ENCODE measurements at places on chromosomes 5 and 9.

DNA sequence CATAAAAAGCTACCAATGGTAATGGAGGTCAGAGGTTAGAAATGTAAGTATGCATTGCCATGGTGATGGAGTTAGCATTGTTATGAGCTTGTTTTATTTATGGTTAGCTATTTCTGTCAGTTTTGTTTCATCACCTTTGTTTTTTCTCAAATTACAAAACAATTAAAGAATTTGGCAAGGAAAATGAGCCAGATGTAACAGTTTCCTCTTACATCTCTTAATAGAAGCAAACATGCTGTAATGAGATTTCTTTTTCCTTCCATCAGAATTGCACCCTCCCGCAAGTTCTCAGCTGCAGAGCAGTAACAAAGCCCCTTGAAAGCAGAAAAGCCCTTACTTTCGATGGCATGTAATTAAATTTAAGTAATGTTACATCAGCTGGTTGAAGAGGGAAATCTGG is 233.0 kb downstream of the SGCD start:
- no peaks in the 10 kb centered on the region for H3K27me3 ChIP-seq
- no peaks in the 10 kb centered on the region for H3K36me3 ChIP-seq
- H3K27ac ChIP-seq: no peak overlapping the region
- H3K4me3 ChIP-seq: no peak overlapping the region
- H3K4me1 ChIP-seq: no peaks in the 10 kb centered on the region

- no peaks in the 10 kb centered on the region for H3K36me3 ChIP-seq
- H3K27me3 ChIP-seq: no peaks in the 10 kb centered on the region
- H3K4me3 ChIP-seq: no peak overlapping the region
- no peak for DNase-seq
- peaks cover 11% of the 10 kb centered on the region for H3K4me1 ChIP-seq
These were observed 31.6 kb downstream of the S1PR3 start for GRCh38 chr9:89022902-89023301.

- DNase-seq: no peak
- no peaks in the 10 kb centered on the region for H3K27me3 ChIP-seq
- H3K27ac ChIP-seq: peak overlapping the region; percentile 54
- H3K36me3 ChIP-seq: peaks cover 16% of the 10 kb centered on the region
- H3K4me3 ChIP-seq: peak overlapping the region; percentile 87
These were observed 601 bp downstream of the ERGIC1 start for GRCh38 chr5:172834415-172835289.

DNA sequence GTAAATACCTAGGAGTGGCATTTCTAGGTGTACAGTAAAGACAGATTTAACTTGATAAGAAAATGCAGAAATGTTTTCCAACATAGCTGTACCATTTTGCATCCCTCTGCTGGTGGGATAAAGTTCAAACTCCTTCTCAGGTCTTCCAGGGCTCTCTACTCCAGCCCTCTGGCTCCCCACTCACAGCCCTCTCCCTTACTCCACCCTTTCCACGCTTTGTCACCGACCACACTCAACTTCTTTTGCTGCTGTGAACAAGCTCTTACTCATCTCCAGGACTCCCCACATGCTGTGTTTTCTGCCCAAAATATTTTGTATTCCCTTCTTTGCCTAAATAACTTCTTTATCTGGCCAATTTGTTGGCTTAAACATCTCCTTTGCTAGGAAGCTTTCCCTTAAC is 90.6 kb upstream of the OSMR start:
- H3K27ac ChIP-seq: no peak overlapping the region
- peak; percentile 8 for DNase-seq
- no peak overlapping the region for H3K4me3 ChIP-seq
- H3K27me3 ChIP-seq: peaks cover 6% of the 10 kb centered on the region
- peaks cover 7% of the 10 kb centered on the region for H3K4me1 ChIP-seq

GRCh38 chr5:134000091-134000511 is 4.7 kb downstream of the VDAC1 start:
- H3K27ac ChIP-seq: no peak overlapping the region
- no peak overlapping the region for H3K4me3 ChIP-seq
- no peaks in the 10 kb centered on the region for H3K27me3 ChIP-seq
- peaks cover 48% of the 10 kb centered on the region for H3K4me1 ChIP-seq
- peaks cover 36% of the 10 kb centered on the region for H3K36me3 ChIP-seq

GRCh38 chr5:9533562-9534364 is 12.1 kb downstream of the SEMA5A start:
- DNase-seq: no peak
- H3K27ac ChIP-seq: no peak overlapping the region
- no peaks in the 10 kb centered on the region for H3K27me3 ChIP-seq

GRCh38 chr5:135828782-135829127 is 5.7 kb upstream of the SLC25A48 start:
- H3K27ac ChIP-seq: no peak overlapping the region
- no peak overlapping the region for H3K4me3 ChIP-seq
- DNase-seq: no peak
- H3K36me3 ChIP-seq: peaks cover 6% of the 10 kb centered on the region
- H3K27me3 ChIP-seq: peaks cover 41% of the 10 kb centered on the region

DNA sequence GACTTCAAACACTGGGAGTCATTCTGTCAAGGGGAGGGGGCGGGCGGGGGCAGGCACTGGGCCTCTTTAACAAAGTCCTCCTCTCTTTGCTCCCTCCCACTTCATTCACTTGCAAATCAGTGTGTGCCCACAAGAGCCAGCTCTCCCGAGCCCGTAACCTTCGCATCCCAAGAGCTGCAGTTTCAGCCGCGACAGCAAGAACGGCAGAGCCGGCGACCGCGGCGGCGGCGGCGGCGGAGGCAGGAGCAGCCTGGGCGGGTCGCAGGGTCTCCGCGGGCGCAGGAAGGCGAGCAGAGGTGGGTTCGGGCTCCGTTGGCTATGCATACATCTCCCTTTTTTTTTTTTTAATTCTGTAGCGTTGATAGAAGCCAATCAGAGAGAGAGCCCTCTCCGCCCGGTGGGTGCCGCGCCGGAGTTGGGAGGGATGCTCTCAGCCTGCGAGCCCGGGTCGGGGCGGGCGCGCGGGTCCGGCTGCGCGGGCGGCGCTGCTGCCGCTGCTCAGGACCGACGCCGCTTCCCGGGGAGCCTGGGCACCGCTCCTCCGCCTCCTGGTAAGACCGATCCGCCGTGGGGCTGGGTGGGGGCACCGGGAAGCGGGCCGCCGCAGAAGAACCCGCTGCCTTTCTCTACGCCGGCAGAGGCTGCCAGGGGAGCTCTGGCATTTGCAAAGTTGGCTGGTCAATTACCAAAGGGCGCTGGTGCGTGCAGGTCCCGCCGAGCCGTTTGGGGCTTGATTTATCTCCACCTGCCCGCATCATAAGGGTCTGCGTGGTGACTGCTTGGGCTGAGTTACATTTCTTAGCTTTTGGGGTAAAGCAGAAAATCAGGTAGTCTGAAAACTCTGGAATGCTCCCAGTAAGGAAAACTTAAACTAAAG is at the start of gene CDH6:
Gene CDH6 (plus strand): TSS at position 96 of the 877 bp plus-strand sequence. CDS start 73,788 bp downstream, outside the sequence.
- peaks cover 11% of the 10 kb centered on the region for H3K27me3 ChIP-seq
- peak within 1 kb of the TSS; percentile 69 for H3K4me3 ChIP-seq
- peaks cover 32% of the 10 kb centered on the region for H3K4me1 ChIP-seq
- no peak within 1 kb of the TSS for H3K27ac ChIP-seq
- no peaks in the 10 kb centered on the region for H3K36me3 ChIP-seq

DNA sequence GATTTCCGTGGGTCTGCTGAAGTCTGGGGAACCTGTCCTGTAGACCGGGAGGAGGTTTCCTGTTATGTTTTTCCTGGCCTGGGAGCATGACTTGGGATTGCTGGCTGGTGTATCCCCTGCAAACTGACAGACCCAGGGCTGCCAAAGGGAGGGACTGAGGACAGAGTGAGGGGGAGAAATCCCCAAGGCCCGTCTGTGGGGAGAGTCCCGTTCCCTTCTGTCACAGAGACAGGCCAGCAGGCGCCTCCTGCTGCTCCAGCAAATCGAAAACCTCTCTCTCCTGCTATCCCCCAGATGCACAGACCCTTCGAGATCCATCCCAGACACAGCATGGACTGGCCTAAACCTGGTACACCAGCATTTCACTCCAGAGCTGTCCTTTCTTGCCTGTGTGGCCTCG is 56.2 kb upstream of the ALDH1B1 start:
- no peak overlapping the region for H3K4me3 ChIP-seq
- no peak for DNase-seq
- H3K4me1 ChIP-seq: no peaks in the 10 kb centered on the region
- H3K36me3 ChIP-seq: no peaks in the 10 kb centered on the region
- H3K27ac ChIP-seq: no peak overlapping the region

- no peak overlapping the region for H3K27ac ChIP-seq
- no peaks in the 10 kb centered on the region for H3K36me3 ChIP-seq
- DNase-seq: no peak
- H3K4me1 ChIP-seq: no peaks in the 10 kb centered on the region
- no peaks in the 10 kb centered on the region for H3K27me3 ChIP-seq
These were observed 272.1 kb upstream of the IZUMO3 start for GRCh38 chr9:24817756-24818155.

DNA sequence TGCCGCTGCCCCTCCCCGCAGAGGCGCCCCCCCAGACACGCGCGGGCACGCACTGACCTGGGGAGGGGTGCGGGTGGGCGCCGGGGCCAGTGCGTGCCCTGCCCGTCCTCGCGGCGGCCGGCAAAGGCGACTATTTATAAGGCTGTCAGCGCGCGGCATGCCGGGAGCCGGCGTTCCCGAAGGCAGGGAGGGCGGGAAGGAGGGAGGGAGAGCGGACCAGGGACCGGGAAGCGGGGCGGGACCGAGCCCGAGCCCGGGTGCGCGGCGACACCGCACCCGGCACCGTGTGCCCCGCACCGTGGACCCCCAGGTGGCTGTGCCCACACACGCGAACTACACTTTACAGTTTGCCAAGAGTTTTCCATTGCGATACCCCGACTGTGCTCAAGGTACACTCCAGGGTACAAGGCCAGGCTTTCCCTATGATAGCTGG is at the start of gene AK1:
Gene AK1 (minus strand): TSS at position 110 of the 433 bp plus-strand sequence. CDS start 3,058 bp downstream, outside the sequence.
- peak within 1 kb of the TSS; percentile 57 for H3K27ac ChIP-seq
- H3K27me3 ChIP-seq: no peaks in the 10 kb centered on the region
- H3K36me3 ChIP-seq: peaks cover 4% of the 10 kb centered on the region
- peaks cover 9% of the 10 kb centered on the region for H3K4me1 ChIP-seq
- peak within 1 kb of the TSS; percentile 80 for H3K4me3 ChIP-seq
- peak; percentile 62 for DNase-seq

- H3K27me3 ChIP-seq: no peaks in the 10 kb centered on the region
- no peak for DNase-seq
- H3K27ac ChIP-seq: no peak overlapping the region
- peaks cover 11% of the 10 kb centered on the region for H3K4me1 ChIP-seq
- no peak overlapping the region for H3K4me3 ChIP-seq
These were observed 113.6 kb downstream of the STK32A start for GRCh38 chr5:147348451-147348850.

DNA sequence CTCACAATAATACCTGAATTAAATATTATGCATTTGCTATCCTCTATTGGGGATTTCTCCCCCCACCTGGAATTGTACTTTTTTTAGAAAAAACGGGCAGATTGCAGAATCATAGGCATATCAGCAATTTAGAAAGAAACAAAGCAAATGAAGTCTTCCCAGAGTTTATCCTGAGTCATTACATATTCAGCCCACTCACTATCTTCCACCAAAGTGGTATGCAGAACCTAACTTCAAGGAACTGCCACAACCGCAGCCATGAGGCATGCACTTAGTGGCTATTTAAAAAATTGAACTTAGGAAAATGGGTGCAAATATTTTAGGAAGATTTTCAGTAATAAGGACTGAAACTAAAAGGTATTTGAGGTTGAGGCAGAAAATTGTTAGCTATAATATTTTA is 48.6 kb downstream of the UBAP1 start:
- peaks cover 9% of the 10 kb centered on the region for H3K4me1 ChIP-seq
- peaks cover 53% of the 10 kb centered on the region for H3K36me3 ChIP-seq
- H3K27ac ChIP-seq: no peak overlapping the region
- DNase-seq: no peak
- no peak overlapping the region for H3K4me3 ChIP-seq

DNA sequence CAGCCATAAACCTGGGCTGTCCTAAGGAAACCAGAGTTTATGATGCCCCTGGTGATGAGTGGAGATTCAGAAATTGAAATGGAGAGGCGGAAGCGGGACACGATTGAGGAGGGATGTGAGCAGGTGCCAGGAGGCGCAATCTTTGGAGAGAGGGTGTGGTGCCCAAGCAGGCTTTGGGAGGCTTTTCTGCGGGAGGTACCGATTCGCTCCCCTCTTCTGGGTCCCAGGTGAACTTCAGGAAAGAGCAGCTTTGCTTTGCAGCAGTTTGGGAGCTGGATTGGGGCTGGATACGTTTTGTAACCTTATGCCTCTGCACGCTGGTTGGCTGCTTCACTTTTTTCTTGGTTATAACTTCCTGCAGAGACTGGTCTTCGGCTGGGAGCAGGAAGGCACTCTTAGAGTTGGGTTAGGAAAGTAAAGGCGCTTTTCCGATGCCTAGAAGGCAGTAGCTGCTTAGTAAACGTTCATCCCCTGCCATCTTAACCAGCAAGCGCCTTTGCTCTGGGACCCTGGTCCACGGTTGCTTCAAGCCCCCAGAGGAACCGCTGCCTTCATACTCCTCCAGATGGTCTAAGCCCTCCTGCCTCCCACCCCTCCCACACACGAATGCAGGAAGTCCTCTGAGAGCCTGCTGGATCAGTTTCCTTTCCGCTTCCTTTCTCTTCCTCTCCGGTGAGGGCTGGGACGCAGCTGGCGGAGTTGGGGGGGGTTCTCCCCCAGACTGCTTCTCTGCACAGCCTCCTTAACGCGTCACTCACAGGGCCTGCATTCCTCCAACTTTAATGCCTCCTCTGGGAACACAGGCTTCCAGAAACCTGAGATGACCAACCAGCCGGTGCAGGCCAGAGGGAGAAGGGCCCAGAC is 15.2 kb upstream of the NEK6 start:
- H3K4me1 ChIP-seq: no peaks in the 10 kb centered on the region
- no peak overlapping the region for H3K4me3 ChIP-seq
- no peak for DNase-seq
- peaks cover 18% of the 10 kb centered on the region for H3K27me3 ChIP-seq
- H3K27ac ChIP-seq: no peak overlapping the region

DNA sequence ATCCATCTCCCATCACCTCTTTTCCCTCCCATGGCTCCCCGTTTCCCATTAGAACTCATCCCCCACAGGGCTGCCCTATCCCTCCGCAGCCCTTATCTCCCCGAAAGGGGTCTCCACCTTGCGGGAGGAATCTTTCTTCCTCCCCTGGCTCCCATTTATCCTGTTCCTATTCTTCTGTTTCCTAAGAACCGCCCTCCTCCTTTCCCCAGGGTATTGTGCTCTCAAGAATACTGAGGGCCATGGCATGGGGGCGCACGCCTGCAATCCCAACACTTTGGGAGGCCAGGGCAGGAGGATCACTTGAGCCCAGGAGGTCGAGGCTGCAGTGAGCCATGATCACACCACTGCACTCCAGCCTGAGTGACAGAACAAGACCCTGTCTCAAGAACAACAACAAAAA is 665 bp downstream of the CD72 start:
- no peaks in the 10 kb centered on the region for H3K4me1 ChIP-seq
- H3K36me3 ChIP-seq: no peaks in the 10 kb centered on the region
- no peak overlapping the region for H3K27ac ChIP-seq
- no peak for DNase-seq
- H3K4me3 ChIP-seq: no peak overlapping the region
- peaks cover 48% of the 10 kb centered on the region for H3K27me3 ChIP-seq

Measured in MCF 10A (cell line).